ENCODE measurements at places on chromosomes 6 and 20. TPM values are rescaled to one million over a fixed set of nuclear protein-coding genes. Genes with fewer than 3 reads are reported as not detected.

Gene HCRTR2
- 0.17 TPM for polyA plus RNA-seq

Gene COL20A1
- 0.92 TPM for polyA plus RNA-seq

Gene SIRPA
- polyA plus RNA-seq = 30.2 TPM

Gene CYP39A1
- polyA plus RNA-seq = 6.3 TPM

Gene PRPH2
- polyA plus RNA-seq = 3.4 TPM

Gene TMX4
- polyA plus RNA-seq = 63.5 TPM

Gene ADAM33
- 7.6 TPM for polyA plus RNA-seq

Gene PNLDC1
- not detected for polyA plus RNA-seq

Gene EDN3
- 5.2 TPM for polyA plus RNA-seq

Gene MAK
- polyA plus RNA-seq = 3.0 TPM

DNA sequence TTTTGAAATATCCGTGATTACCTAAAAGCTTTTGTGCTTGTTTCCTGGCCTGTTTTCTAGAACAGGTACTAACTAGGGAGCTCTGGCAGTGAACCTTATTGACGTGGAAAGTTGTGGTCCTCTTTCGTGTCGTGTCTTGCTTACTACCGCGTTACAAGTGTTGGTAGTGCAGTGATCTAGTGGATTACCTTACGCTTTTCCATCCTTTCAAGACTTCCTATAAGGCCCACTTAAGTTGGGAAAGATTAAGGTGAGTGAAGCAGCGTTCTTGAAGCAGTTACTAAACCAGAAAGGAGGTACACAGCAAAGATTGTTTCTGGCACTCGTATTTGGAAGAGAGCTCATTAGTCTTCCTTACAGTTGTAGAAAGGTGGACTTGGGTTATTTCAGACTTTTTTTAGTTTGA, 1.9 kb downstream of the PNRC1 start:
- DNase-seq = peak; percentile 62

- peak; percentile 48 for DNase-seq
Measured at GRCh38 chr6:40425192-40425919, 161.8 kb downstream of the LRFN2 start.

DNA sequence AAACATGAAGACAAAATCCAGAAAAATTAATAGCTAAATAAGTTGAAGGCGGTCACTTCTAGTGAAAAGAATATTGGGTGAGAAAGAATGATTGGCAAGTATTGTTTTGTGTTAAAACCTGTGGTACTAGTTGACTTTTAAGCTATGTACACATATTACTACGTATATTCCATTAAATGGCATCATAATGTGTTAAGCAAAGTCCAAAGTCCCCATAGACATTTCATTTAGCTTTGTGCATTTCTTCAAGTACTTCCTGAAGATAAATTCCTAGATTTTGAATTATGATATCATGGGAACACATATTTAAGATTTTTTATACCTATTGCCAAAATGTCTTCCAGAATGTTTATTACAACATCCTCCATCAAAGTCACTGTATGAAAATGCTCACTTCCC, 272.7 kb upstream of the IRAK1BP1 start:
- DNase-seq = no peak

DNA sequence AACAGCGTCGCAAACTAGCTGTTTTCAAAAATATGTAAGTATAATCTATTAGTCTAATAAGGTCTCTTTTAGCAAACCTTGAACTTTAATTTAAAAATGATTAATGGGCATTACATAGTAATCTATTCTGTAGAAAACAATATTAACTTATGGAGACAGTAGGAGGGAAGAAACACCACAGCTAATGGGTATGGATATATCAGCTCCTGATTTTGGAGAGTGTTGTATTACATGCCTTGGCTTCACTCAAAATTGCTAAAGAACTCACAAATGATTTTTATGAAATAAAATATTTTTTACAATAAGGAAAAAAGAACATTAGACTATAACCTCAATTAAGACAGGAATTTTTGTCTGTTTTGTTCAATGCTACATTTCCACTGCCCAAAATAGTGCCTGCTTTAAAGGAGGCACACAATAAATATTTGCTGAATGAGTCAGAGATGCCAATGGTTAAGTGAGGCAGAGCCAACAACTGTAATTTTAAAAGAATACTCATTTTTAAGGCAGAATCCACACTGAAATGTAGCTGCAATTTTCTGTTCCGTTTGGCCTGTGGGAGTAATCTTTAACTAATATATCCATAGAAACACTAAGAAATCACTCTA, 15.7 kb downstream of the ATG5 start:
- no peak for DNase-seq

GRCh38 chr6:137297887-137298286, 78.7 kb upstream of the IFNGR1 start:
- DNase-seq = no peak

DNA sequence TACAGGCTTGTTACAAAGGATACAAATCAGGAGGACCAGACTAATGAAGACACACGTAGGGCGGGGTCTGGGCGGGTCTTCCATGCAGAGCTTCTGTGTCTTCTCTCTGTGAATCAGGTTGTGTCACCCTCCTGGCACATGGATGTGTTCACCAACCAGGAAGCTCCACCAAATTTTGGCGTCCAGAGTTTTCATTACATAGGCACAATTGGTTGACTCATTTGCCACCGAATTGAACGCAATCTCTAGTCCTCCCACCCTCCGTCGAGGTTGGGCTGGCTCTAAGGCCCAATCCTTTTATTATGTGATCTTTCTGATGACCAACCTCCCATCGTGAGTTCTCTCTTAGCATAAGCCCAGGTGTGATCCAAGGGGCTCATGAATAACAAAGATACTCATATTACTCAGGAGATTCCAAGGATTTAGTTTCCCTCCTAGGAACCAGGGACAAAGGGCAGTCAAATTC, 36.3 kb upstream of the DDR1 start:
- no peak for DNase-seq

DNA sequence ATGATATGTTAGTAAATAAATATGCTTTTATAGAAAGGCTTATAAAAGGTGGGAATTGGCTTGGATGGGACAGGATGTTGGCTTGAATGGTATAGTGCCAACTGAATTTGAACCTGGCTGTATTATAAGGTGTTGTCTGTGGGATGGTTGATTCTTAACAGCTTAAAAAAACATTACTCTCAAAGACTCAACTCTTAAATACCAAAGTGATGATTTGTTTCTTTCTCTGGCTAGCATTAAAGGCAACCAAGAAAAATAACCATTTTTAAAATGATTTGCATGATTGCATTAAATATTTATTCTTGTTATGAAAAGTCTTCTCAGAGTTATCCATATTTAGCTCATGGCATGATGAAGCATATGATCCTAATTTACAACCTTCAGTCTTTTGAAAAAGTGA, 216.2 kb downstream of the RIMS1 start:
- DNase-seq = no peak

DNA sequence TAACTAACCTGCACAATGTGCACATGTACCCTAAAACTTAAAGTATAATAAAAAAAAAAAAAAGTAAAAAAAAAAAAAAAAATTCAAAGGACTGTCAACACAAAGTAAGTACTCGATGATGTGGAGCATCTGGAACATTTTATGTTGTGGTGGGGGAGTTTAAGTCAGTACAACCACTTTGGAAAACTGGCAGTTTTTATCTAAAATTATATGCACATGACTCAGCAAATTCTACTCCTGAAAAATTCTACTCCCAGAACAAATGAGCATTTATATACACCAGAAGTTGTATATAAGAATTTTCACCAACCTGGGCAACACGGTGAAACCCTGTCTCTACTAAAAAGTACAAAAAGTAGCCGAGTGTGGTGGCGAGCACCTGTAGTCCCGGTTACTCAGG, 36.9 kb upstream of the CCDC28A start:
- DNase-seq = no peak

DNA sequence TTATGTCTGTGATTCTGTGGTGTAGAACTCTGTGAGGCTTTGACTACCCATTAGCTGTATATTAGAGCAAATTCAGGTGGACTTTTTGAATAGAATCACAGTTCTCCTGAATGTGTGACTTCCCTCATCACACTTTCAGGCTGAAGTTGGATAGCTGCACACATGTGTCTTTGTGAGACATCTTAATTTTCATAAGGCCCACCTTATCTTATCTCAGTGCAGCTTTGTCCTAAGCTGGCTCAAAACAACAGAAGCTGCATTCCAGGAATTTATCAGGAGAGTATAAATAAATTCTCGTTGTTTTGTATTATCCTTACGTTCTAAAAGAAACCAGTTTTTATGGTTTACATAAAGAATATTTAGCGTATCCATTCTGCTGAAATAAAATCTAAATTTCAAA, 26.2 kb upstream of the SLC35D3 start:
- no peak for DNase-seq

DNA sequence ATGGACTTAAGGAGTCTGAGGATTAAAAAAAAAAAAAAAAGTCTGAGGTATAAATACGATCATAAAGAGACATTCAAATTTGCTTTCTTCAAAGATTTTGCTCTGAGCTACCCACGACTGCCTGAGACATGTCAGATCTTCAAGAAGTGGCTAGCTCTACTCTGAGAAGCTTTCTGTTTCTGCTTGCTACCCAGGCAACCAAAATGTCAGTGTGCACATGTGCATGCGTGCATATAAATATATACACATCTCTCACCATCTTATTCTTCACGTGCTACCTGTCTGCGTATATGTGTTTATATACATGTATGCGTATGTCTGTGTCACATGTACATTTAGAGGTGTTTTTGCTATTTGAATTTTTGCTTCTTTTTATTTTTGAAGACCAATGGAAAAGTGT, 299.6 kb upstream of the STXBP5 start:
- DNase-seq = no peak

DNA sequence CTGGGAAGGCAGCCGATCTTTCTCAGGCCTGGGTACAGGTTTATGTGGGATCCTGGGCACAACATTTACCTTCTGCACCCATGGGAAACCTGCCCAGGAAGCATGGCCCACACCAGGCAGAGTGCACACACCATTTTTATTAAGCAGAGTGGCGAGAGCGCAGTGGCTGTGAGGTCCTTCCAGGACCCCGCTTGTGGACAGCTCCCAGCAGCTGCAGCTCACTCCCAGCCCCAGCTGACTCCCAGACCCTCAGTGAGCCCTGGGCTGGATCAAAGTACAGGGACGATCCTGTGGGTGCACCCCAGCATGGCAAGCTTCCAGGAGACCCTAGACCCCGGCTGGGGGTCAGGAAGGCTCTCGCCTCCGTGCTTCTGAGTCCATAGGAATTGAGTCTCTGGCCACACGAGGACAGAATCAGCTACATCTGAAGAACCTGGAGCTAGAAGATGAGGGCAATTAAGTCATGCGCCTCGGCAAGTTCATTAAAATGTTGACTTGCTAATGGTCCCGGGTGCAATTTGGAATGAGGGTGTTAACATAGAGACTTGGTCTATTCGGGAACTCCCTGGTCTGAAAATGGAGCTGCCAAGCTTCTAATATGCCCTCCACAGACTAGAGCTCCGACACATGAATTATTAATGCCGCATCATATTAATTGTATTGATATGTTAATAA, 65.4 kb upstream of the SLCO4A1 start:
- peak; percentile 52 for DNase-seq

DNA sequence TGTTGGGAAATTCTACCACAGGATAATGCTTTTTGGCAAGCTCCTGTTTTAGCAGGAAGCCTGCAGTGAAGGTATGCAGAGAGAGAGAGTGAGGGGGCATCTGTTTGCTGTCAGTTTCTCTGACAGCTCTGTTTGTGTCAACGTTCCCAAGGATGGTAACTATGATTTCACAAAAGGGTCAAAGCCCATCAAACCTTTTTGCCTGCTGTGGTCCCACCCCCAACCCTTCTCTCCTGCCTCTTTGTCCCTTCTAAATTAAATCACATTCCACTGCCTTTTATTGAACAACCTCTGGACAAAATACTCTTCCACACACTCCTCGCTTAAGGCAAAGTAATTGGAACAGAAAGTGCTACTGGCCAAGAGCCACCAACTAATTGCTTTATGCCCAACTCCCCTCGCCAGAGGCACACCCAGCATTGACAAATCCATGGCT, 128.3 kb downstream of the TSHZ2 start:
- DNase-seq = no peak

DNA sequence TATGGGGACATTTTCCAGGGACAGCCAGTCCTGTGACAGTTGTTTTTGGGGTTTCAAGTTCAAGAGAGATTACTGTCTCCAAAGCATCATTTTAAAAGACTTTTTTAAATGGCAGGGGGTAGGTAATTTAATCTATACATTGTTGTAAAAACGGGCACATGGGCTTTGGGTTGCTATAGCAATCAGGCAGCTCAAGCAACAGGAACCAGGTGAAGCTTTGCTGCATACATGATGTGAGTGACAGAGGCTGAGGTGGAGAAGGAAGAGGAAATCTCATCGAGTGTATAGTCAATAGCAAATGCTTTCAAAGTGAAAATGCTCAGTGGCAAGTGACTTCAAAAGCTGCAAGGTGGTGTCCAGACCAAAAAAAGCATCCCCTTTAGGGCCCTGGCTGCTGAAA, 277.4 kb upstream of the JAG1 start:
- no peak for DNase-seq

- no peak for DNase-seq
Measured at GRCh38 chr6:50116797-50117542, 67.2 kb upstream of the DEFB112 start.

GRCh38 chr20:17798601-17799000, 98.8 kb downstream of the BANF2 start:
- no peak for DNase-seq

DNA sequence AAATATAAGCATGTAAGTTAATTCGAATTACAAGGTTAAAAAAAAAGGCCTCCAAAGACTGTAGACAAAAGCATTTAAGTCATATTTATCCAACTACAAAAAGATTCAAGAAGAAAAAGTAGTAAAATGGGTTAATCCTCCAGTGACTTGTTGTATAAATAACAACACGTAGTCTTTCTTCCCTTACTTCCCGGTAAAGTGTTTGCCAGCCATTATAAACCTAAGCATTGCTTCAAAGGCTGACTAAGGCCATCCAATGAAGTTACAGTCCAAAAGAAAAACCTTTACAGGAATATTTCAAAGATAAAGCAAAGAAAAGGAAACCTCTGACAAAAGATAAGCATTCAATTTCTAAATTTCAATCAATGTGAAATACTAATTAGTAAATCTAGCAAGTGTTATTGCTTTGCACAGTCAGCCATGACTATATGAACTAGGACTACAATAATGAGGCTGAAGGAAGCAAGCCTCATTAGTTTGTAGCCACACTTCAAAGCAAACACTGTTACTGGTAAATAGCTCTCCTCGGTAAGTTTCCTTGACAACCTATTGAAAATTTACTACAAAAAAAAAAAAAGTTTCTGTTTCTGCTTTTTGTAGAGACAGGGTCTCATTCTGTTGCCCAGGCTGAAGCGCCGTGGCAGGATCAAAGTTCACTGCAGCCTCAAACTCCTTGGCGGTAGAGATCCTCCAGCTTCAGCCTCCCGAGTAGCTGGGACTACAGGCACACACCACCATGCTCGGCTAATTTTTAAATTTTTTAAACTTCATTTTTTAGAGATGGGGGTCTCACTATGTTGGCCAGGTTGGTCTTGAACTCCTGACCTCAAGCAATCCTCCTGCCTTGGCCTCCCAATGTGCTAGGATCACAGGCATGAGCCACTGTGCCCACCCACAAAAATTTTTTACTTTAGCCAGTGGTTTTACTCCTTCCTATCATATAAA, 46.0 kb downstream of the NUDT3 start:
- no peak for DNase-seq

Data from left renal cortex interstitium (tissue), 4 donors.